ENCODE measurements at places on chromosomes 5 and 9.

DNA sequence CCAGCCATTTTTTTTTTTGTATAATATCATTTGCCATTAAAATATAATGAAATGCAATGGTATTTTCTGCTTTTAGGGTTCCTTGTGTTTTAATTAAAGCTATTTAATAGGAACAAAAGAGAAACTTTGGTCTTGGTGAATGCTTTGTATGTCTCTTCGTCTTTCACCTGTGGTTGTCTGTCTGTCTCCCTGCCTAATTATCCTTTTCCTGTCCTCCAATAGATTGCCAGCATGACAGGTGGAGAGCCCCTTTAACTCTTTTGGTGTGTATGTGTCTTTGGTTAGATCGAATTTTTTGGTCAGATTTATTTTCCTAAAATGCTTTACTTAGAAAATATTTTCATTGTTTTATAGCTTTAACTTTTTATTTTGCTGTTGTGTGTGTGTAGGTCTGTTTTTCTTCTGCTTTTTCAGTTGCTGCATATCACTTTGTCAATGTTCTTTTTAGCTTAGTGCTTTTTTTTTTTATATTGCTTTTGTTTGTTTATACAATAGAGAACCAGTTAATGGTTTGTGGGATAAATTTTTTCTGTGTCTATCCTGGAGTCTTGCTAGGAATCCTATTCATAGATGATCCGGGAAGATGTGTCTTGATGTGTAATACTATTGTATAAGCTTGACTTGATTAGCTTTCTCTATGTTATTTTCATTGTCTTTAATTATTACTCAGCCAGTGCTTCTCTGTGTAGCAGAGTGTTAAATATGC lies 8.6 kb downstream of the CHMP5 start:
- DNase-seq, result no peak

- no peak for DNase-seq
Observed at GRCh38 chr9:131104016-131104740, 7.8 kb downstream of the AIF1L start.

- DNase-seq, result peak; percentile 56
Observed at GRCh38 chr9:13140843-13141592, 138.5 kb downstream of the MPDZ start.

GRCh38 chr5:5271786-5272321 lies 131.7 kb downstream of the ADAMTS16 start:
- DNase-seq, result no peak

- DNase-seq, result no peak
Observed at GRCh38 chr9:81636255-81636599, 53.1 kb downstream of the TLE1 start.

GRCh38 chr5:73499187-73499586 lies 945 bp downstream of the BTF3 start:
- DNase-seq, result no peak

- DNase-seq, result no peak
Observed at GRCh38 chr5:25387953-25388352, 743.2 kb upstream of the CDH10 start.

DNA sequence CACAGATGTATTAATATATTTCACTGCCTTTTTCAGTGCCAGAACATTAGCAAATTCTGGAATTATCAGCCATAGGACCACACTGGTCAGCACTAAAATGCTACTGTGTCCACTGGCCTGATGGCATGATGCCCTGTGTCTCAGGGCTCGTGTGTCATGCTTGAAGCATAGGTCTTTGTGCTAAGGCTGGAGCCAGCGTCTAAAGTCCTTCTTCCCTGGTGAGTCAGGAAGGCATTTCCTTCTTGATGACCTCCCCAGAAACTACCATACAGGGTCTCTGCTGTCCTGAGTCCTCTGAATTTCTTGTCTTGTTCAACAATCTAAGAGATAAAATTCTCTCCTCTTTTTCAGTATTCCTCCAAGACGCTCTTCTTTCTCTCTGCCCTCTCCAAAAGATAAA lies 489.9 kb downstream of the PSAT1 start:
- no peak for DNase-seq

DNA sequence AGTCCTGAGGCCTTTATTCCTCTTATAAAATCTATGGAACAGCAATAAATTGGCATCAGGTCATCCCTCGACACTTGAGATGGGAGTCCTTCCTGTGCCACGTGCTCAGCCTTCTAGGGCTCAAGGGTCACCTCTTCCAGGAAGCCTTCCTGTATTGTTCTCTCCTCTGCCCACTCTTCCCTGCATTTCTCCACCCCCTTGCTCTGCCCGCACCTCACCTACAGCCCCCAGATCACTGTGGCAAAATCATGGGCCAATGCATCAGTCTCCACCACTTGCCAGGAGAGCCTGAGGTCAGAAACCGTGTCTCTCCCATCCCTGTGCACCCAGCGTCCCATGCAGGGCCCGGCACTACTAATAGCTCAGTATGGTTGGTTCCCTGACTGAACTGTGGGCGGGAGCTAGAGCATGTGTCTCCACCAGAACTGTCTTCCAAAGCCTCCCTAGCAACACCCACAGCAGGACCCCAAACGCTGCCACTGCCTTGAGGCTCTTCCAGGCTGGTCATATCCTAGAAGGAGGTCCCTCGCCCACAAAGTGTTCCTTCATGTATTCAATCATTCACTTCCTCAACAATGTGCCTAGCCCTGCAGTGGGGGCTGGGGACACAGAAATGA lies 13.5 kb downstream of the DUSP1 start:
- DNase-seq, result no peak

DNA sequence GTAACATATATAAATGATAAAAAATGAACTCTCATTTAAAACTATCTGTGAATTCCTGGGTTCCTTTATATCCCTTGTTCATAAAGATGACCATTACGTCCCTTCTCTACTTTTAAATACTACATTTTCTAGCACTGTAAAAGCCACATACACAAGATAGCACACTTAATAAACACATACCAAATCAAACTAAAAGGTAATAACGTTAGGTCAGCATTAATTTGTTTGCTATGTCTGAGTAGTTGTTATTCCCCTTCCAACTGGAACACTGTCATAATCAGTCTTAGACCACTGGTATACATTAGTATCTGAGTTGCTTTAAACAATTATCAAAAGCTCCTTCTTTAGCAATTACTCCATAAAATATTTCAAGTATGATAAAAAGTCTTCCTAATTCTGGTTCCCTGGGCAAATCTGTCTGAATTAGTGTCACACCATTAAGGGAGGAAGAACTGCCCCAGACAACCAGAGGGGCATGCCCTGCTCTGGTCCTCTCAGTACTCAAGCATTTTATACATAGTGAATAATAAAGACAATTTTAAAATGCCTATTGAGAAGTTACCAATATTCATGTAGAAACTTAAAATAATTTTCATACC lies 98.1 kb downstream of the RAPGEF6 start:
- DNase-seq, result no peak

DNA sequence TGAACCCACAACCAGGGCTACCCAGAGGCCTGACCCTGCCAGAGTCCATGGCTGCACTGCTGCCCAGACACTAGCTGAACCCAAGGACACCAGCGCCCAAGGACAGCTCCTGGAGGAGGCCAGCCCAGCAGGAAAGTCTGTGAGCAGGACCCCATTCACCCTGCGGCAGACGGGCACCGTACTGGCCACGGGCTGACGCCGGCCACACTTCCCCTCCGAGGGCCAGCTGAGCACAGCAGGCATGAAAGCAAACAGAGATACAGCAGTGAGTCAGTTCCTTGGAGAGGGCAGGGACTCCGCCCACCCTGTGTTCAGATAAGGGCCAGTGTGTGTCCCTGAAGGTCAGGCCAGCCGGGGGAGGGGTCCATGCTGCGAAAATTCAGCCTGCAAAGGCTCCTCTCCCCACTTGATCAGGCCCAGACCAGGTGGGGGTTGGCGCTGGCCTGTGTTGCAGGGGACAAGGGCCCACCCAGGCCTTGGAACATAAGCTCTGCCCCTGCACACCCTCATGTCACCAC lies 3.2 kb downstream of the RNF208 start:
- DNase-seq, result peak; percentile 84

DNA sequence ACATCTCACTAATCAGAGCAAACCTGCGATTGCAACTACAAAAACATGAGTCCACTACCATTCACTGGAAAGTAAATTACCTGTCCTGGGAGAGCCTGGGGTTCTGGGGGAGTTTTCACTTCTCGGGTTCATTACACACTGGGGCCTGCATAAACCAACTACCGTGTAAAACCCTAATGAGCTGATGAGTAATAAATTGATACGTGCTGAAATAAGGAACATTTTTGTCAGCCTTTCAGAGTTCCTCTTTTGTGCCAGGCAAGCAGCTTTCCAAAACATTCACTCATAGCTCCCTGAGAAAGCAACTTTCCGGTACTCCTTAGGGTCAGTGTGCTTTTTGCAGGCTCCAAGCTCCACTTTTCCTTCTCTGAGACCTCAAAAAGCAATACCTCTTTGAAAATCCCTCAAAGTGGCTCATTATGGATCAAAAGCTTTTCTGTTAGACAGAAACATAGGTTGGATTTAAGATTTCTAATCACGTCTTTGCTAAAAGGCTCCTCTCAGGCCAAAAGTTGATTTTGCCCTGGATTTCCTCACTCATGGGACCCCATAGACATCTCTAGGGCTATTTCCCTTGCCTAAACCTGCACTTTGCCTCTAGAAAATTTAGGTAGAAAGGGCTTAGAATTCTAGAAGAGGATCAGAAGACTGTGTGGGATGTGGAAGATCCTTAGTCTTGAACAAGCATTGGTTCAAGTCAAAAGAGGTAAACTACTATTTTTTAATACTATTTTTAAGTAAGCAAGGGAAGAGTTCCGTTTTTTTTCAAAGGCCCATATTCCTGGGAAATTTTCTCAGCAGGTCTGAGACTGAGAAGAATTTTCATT lies 74.8 kb downstream of the ST8SIA4 start:
- no peak for DNase-seq

- DNase-seq, result no peak
Observed at GRCh38 chr9:129781981-129782380, 21.0 kb upstream of the TOR1B start.

DNA sequence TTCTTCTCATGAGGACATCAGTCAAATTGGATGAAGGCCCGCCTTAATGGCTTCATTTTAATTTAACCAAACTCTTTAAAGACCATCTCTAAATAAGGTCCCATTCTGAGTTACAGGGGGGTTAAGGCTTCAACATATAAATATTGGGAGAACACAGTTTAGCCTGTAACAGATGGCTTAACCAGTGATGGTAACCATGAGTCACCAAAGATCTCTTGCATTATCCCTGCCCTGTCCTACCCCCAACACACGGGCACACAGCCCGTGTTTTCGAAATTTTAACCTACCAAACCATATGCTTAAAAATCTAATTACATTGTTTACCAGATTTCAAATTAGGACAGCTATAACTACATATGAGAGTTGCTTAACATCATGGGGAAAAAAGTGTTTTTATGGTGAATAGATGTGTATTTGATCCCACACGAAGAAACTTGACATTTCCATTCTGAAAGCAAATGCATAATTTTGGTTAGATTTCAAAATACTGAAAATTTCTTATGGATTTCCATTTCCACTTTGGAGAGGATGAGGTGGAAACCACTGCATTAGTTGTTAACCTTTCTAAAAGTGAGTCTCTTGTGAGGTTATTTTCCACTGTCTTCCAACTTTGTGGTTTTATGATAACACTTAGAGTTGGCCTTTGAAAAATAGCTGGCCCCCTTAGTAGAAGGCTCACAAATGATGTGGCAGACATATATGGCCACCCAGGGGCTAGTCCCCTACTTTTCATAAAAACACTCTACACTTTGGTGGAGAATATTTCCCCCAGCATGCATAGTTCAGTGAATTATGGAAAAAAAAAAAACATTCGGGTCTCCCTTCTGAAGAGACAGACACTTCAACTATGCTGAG lies 849.3 kb downstream of the TLE1 start:
- no peak for DNase-seq

GRCh38 chr9:37286530-37287175 lies 135.8 kb upstream of the GRHPR start:
- no peak for DNase-seq

- no peak for DNase-seq
Observed at GRCh38 chr9:69411931-69412740, 87.1 kb downstream of the ENTREP1 start.

DNA sequence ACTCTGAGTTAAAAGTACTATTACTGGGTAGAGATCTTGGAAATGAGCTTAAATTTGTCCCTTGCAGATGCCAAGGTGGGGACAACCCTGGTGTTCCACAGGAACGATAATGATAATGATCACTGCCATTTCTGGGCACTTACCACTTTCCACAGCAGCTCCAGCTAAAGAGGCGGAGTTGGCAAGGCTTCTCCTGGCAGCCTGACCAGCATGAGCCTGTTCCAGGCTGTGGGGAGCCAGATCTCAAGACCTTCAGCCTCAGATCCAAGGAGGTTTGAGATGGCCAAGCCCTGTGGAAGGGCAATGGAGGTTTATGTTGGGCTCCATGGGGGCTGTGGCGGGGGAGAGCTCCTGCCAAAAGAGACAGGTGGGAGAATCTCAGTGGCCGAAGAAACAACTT lies 244.9 kb upstream of the MVB12B start:
- no peak for DNase-seq

- no peak for DNase-seq
Observed at GRCh38 chr9:85359161-85359560, 382.6 kb downstream of the AGTPBP1 start.

DNA sequence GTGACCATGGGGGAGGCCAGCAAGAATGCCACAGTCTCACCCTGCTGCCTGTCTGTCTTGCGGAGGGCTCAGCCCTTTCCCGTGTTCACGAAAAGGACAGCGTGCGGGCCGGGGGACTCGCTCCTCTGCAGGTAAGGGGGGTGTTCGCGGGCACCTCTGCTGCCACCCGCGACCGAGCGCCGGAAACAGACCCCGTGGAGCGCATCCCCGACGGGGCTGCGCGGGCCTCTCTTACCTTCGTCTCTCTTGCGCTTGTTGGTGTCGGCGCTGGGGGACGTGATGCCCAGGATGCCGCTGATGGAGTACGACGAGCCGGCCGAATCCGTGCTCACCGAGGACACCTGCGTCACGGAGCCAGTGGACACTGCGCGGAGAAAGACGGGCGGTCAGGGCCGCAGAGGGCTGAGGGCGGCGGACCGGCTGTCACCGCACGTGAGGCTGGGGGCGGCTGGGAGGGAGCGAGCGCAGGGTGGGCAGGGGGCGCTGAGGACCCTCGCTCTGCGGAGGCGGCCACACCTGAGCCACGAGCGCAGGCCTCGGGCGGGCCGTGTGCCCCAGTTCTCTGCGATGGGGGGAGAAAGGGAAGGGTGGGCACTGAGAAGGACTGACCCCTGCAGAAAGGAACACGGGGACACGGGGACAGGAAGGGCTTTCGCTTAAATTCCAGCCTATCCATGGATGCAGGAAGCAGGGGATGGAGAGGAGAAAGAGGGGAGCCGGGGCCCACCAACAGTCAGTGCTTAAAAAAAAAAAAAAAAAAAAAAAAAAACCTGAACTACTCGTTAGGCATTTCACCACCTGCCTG lies 31.5 kb downstream of the PAX5 start:
- peak; percentile 57 for DNase-seq

- no peak for DNase-seq
Observed at GRCh38 chr9:128600099-128600498, 47.7 kb downstream of the SPTAN1 start.

DNA sequence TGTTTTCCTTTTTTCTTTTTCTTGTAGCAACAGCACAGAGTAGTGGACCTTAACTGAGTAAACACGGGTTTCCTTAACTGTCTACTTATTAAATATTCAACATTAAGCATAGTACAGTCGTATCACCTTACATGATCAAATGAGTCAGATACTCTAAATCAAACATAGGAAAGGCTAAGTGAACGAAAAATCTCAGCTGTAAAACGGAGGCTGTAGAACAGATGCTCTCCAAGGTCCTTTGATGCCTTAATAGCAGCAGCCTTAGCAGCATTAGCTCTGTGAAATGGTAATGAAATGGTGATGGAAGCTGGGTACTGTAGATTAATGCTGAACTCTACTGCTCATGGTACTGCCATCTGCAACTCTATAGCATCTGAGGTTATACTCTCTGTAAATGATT lies 1433.3 kb upstream of the C9orf72 start:
- DNase-seq, result no peak

GRCh38 chr5:61257421-61257820 lies 74.6 kb upstream of the ZSWIM6 start:
- DNase-seq, result no peak
